ENCODE measurements at places on chromosomes 5 and 9.
A peak's percentile ranks its signal among the peaks of the same experiment; 100 is the strongest.

GRCh38 chr5:53071298-53071697 lies 38.3 kb downstream of the MOCS2 start:
- DNase-seq, result no peak

DNA sequence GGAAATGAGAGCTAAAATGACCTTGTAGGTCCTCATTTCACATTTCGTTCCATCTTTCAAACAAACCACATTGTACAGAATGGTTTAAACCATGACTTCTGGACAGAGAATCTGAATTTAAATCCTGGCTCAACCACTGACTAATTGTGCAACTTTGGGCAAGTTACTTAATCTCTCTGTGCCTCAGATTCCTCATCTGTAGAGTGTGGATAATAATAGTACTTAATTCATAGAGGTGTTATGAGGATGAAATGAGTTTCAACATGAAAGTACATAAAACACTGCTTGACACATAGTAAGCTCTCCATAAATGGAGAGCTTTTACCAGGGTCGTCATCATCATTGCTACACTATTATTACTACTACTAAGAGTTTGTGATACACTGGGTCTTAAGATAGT lies 46.3 kb upstream of the FOXE1 start:
- DNase-seq, result no peak

DNA sequence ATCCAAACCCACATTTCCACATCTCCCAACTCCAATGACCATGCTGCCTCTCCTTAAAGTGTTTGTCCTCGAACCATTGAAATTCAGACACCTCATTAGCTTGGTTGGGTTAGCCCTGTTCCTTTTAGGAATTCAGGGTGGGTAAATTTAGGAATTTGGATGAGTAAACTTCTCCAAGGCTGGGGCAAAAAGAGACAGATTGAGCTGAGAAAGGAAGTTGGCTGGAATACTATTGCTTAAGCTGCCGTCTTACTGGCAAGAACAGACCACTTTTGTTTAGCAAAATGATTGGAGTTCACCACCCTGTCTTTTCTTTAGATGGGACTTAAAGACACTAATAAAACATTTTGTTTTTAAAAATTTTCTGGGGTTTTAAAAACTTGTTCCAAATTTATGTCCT lies 143.6 kb upstream of the GDNF start:
- no peak for DNase-seq

- no peak for DNase-seq
Measured at GRCh38 chr5:154359221-154359573, 86.6 kb upstream of the SAP30L start.

GRCh38 chr5:61811052-61811451 lies 479.0 kb downstream of the ZSWIM6 start:
- DNase-seq, result no peak

GRCh38 chr9:80030801-80031200 lies 459.0 kb downstream of the TLE4 start:
- DNase-seq, result no peak

GRCh38 chr9:109471475-109472393 lies 26.4 kb downstream of the PTPN3 start:
- DNase-seq, result no peak

- DNase-seq, result peak; percentile 13
Measured at GRCh38 chr9:18398038-18398437, 75.9 kb upstream of the ADAMTSL1 start.

DNA sequence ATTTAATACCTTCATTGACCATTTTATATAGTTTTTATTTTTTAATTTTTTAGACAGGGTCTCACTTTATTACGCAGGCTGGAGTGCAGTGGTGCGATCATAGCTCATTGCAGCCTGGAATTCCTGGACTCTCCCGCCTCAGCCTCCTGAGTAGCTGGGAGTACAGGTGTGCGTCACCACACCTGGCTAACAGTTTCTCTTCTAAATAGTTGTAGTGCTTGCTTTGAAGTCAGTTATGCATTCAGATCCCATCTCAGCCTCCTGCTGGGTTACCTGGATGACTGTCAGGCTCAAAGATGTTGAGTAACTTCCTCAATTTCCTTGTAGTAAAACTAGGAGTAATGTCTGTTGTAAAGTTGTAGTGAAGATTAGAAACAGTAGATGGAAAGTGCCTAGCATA lies 21.4 kb downstream of the SNX18 start:
- no peak for DNase-seq

DNA sequence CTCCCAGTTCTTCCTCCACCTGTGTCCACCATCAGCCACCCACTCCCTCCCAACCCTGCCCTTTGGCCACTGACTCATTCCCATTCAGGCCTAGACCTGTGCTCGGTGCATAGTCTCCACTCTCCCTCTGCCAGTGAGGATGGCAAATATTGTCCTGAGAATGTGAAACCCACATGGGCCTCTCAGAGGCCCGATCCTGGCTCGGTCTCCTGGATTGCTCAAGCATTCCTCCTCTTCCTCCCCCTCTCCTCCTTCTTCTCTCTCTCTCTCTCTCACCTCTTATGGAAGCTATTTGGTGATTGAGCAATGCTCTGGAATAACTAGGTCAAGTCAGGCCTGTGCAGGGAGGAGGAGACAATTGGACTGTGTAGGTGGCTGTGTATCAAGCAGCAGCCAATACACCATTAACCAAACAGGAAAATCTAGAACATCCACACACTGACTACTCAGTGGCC lies 99.9 kb downstream of the KLF4 start:
- no peak for DNase-seq

Measured in NCI-H1105 (cell line).